Suppressor macrophage treated with lipopolysaccharide for 1 hour (primary cell): ENCODE measurements at places on chromosomes 12 and 14.
A peak's percentile ranks its signal among the peaks of the same experiment; 100 is the strongest.

GRCh38 chr12:1920971-1921370 lies 2.5 kb upstream of the CACNA2D4 start:
- peak; percentile 76 for DNase-seq

- DNase-seq, result peak; percentile 47
Observed at GRCh38 chr14:51167587-51168214, 72.3 kb upstream of the TMX1 start.

DNA sequence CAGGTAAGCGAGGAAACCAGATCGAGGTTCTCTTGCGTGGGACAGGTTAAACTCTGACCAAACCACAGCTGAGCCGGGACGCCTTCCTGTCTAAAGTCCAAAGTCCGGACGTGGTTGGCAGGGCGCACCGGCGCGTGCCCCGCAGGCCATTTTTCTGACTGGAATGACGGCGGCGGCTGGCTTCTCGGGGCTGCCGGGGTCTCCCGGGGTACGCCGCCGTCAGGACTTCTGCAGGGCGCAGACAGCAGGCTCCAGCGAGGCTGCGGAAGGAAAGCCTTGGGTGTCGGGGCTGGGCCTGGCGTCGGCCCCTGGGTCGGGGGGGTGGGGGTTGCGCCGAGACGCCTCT lies 32.8 kb downstream of the MIA2 start:
- no peak for DNase-seq

GRCh38 chr14:25001601-25002000 lies 48.3 kb downstream of the STXBP6 start:
- DNase-seq, result no peak

DNA sequence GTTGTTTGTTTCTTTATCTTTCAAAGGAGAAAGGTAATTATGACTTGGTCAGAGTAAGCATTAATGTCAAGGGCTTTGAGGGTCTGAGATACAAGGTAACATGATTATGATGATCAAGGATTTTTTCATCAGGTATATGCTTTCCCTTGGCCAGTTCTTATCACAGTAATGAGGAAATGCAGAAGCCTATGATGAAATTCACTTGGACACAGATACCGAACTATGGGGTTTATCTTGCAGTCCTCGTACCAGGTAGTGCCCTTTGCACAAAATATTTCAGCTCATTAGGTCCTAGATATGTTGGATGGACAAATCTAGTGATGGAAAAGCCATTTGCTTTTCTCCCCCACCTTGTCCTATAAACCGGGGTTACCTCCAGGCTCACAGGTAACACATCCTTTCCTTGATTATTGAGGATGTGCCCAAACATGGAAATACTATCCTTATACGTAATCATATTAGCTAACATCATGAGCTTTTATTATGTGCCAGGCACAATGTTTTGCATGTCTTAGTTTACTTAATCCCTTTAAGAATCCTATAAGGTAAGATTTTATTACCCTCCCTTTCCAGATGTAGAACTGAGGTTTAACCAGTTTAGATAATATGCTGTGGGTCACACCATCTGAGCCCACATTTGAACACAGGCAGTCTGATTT lies 7.0 kb upstream of the RASSF3 start:
- no peak for DNase-seq

DNA sequence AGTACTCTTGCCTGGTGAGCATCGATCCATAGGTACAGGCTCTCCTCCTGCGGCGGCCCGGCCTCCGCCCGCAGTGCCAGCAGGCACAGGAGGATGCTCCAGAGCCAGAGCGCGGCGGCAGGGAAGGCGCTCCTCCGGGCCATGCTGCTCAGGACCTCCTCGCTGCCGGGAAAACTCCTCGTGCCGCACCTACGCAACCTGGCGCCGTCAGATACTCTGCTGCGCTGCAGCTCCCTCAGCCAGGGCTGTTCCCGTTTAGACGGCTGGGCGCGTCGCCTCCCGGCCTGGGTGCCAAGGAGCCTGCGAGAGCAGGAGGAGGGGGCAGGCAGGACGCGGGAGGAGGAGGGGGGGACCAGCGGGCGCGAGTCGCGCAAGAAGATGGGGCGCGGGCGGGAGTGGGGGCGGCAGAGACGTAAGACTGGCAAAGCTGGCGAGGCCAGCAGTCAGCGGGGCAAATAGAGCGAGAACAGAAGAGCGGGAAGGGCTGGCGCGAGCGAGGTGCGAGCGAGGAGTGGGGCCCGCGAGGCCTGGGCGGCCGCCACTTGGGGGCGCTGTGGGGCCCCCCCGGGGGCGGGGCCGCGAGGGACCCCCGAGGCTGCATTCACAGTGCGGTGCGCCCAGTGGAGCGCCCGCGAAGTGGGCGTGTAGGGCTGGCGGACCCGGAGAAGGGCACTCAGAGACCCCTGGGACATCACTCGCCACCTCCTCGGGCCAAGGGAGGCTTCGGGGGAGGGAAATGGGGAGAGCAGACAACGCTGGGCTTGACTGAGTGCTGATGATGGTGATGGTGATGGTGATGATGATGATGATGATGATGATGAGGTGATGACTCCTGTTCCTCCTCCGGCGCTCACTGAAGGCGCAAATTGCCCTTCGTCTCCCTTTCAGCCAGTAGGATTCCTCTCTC lies at the start of gene WIF1:
WIF1 (minus strand) TSS at position 257 of the 907 bp plus-strand sequence; CDS start at position 143, 114 bp downstream.
- DNase-seq, result peak; percentile 31
